ENCODE measurements at places on chromosomes 12 and 14.

DNA sequence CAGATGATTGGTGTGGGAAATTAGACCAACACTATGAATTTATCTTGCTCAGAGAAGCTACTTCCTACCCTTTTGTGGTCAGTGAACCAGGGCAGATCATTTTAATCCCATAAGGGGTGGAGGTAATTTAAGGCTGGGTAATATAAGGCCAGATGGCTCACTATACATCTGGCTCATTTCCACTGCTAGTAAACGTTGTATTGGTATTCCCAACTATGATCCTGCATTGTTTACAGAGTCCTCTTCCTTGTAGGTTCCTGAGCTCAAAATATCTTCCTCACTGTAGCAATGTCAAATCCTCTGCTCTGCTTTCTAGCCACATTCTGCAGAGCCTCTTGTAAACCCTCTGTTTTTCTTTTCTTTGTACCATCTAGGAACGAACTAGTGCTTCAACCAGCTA is 93.0 kb upstream of the MGAT4C start:
- no peak overlapping the region for H3K27ac ChIP-seq
- H3K4me3 ChIP-seq: no peak overlapping the region
- H3K36me3 ChIP-seq: no peaks in the 10 kb centered on the region
- no peak for DNase-seq
- H3K27me3 ChIP-seq: no peaks in the 10 kb centered on the region

DNA sequence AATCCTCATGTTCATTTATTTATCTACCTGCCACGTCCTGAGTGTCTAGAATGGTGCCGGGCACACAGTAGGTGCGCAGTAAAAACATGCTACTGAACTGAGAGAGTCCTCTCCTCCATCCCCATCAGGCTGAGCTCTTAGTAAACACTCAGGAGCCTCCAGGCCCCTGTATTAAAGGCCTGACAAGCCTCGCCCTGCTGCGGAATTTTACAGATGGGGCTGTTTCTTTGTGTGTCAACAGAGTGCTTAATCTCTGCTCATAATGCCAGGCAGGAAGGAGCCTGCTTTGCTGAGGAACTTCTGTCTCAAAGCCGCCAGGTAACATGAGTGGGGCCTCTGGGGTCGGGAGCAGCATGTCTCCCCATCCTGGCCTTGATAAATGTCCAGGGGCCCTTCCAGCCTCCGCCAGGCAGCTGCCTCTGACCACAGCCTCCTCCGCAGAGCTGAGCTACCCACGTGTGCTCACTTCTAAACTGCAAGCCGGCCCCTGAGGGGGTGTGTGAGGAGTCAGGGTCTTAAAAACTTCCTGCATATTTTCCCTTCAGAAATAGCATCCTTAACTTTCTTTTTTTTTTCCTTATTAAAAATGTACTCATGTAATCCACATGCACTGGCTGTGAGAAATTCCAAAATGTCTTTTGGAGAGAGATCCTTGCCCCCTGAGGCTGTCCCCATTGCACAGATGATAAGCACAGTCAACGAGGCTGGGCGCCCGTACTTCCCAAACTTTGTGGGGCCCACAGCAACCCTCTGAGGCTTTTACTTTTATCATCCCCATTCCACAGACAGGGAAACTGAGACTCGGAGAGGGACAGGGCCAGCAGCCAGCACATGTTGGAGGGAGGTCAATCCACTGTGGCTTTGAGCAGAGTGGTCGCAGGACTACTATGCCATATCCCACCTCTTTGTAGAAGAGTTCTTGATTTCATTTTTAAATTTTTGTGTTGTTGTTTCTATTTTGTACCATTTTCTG is 116.0 kb upstream of the NCOR2 start:
- H3K4me1 ChIP-seq: peaks cover 8% of the 10 kb centered on the region
- DNase-seq: no peak
- H3K27me3 ChIP-seq: no peaks in the 10 kb centered on the region
- H3K27ac ChIP-seq: no peak overlapping the region
- H3K4me3 ChIP-seq: no peak overlapping the region

GRCh38 chr14:23942587-23942986 is 11.0 kb upstream of the DHRS4 start:
- H3K4me3 ChIP-seq: no peak overlapping the region
- DNase-seq: peak; percentile 60
- no peaks in the 10 kb centered on the region for H3K36me3 ChIP-seq
- H3K27ac ChIP-seq: no peak overlapping the region
- H3K27me3 ChIP-seq: no peaks in the 10 kb centered on the region

DNA sequence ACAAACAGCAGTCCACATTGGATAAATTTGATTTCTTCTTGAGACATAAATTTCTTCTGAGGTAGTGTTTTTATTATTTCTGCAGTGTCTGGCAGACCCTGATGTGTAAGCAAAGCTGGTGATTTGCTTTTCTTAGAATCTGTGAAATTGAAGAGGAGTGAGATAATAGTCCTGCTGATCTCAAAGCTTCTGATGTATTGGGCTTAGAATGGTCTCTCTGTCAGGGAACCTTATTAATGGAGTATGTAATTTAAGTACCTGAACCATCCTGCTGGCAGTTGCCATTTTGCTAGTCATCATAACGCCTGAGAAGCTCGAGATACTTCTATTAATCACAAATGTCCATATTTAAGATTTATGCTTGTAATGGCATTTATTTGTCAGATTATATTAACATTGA is 464.5 kb upstream of the PRICKLE1 start:
- H3K36me3 ChIP-seq: no peaks in the 10 kb centered on the region
- H3K4me1 ChIP-seq: peaks cover 6% of the 10 kb centered on the region
- H3K27ac ChIP-seq: no peak overlapping the region
- DNase-seq: no peak
- no peak overlapping the region for H3K4me3 ChIP-seq
- no peaks in the 10 kb centered on the region for H3K27me3 ChIP-seq

DNA sequence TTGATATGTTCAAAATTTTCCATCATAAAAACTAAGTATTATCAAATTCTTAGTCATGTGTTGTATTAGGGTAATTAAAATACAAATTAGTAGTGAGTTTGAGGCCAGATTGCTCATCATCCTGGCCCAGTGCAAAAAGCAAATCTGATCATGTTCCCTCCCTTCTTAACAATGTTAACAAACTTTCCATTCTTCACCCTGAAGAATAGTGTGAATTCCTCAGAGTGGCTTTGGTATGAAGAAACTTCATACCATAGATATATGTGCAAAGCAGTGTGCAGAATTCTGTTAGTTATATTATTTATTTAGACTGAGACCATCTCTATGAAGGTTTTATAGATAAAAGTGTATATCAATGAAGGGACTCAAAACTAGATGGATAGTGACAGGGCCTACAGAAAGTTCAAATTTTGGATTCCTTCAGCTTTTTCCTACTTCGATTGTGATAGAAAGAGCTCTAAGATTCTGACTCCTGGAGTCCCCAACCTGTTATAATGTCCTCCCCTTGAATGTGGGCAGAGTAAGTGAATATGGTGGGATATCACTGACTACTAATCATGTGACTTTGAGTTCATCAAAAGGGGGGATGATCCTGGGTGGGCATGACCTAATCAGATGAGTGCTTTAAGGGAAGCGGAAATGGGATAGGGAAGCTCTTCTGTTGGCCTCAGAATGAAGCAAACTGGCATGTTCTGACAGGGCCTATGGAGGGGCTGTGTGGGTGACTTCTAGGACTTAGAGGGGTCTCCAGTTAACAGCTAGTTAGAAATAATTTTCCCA is 271.4 kb downstream of the BTG1 start:
- H3K4me3 ChIP-seq: no peak overlapping the region
- H3K36me3 ChIP-seq: no peaks in the 10 kb centered on the region
- DNase-seq: no peak
- H3K27me3 ChIP-seq: no peaks in the 10 kb centered on the region

- H3K36me3 ChIP-seq: no peaks in the 10 kb centered on the region
- H3K4me1 ChIP-seq: no peaks in the 10 kb centered on the region
- DNase-seq: no peak
- no peaks in the 10 kb centered on the region for H3K27me3 ChIP-seq
- no peak overlapping the region for H3K27ac ChIP-seq
These were observed 38.3 kb upstream of the PPM1A start for GRCh38 chr14:60210703-60211102.

GRCh38 chr12:52170827-52171226 is 21.0 kb downstream of the KRT80 start:
- no peaks in the 10 kb centered on the region for H3K36me3 ChIP-seq
- DNase-seq: no peak
- no peak overlapping the region for H3K4me3 ChIP-seq
- H3K4me1 ChIP-seq: no peaks in the 10 kb centered on the region
- H3K27ac ChIP-seq: no peak overlapping the region

GRCh38 chr14:101334656-101335055 is 226.6 kb upstream of the DIO3 start:
- H3K4me1 ChIP-seq: no peaks in the 10 kb centered on the region
- H3K27ac ChIP-seq: no peak overlapping the region
- no peak overlapping the region for H3K4me3 ChIP-seq

All from pancreas (tissue), 10 donors.